Activated CD4-positive, alpha-beta T cell treated with anti-CD3 and anti-CD28 coated beads for 4 hours (primary cell): ENCODE measurements at places on chromosomes 2 and 18.

DNA sequence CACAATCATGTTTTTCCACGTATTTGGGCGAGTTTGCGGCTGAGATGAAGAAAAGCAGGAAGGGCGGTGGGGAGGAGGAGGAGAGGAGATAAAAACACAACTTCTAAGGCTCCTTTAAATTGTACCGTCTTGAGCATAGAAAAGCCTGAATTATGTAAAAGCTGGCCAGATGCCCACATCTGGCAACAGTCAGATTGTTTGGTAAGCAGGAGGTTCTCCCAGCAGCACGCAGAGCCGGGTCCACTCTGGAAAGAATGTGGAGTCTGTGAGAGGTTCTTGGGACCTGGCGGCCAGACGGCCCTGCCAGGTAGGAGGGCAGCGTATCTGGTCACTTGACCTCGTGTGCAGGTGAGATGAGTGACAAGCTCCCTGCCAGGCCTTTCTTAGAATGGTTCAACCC, 215.3 kb upstream of the APCDD1 start:
- no peak for DNase-seq

GRCh38 chr2:71372042-71372441, 40.5 kb downstream of the ZNF638 start:
- DNase-seq: no peak

DNA sequence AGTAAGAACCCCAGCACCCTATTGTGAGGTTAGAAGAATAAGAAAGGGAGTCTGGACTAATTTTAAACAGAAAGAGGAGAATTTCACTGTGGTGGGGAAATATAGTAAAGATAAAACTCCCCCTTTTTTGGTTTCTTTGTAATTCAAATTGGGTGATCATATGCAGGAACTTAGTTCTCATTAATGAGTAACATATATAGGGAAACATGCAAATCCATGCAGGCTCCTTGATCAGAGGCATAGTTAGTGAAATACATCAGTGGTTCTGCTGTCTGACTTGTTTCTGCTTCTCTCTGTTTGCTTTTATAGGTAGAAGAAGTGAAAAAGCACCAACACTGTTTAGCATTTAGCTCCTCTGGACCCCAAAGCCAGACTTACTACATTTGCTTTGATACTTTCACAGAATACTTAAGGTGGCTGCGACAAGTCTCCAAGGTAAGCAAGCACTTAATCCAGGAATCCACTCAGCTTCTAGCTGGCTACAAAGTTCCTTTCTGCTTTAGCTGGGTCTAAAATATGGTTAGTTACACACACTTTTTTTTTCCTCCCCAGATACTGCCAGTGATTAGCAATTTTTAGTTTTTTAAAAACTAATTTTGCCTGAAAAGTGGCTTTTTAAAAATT, 123.2 kb downstream of the PHLPP1 start:
- DNase-seq: no peak

- DNase-seq: no peak
Observed at GRCh38 chr2:1360557-1361250, 52.6 kb upstream of the TPO start.

- DNase-seq: no peak
Observed at GRCh38 chr18:47632970-47633635, 297.4 kb downstream of the SMAD2 start.

- no peak for DNase-seq
Observed at GRCh38 chr2:180010701-180011100, 3.6 kb upstream of the CWC22 start.

- DNase-seq: no peak
Observed at GRCh38 chr2:191262436-191262835, 17.2 kb downstream of the MYO1B start.

- no peak for DNase-seq
Observed at GRCh38 chr2:61814539-61815160, 39.2 kb downstream of the FAM161A start.

GRCh38 chr2:64018701-64019082, 536 bp downstream of the VPS54 start:
- peak; percentile 29 for DNase-seq

DNA sequence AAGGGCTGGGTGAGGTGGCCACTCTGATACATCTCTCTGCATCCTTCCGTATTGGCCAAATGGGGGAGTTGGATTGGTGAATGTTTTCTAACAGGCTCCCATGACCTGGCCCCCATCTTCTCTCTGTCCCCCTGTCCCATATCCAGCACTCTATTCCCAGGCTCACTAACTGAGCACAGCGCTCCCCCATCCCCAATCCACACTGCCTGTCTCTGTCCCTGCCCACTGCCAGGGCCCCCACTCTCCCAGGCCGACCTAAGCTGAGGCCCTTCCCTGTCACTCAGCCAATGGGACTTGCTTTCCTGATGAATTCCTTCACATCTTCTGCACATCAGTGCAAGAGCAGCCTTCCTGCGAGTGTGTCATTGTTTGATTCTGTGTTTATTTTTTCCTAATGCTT, 216.8 kb upstream of the MYT1L start:
- no peak for DNase-seq

GRCh38 chr2:160408959-160409291, 84.7 kb downstream of the RBMS1 start:
- DNase-seq: no peak

GRCh38 chr2:135528006-135528405, 3.0 kb downstream of the ZRANB3 start:
- no peak for DNase-seq

- DNase-seq: no peak
Observed at GRCh38 chr2:3522961-3523421, 3.7 kb upstream of the ADI1 start.

DNA sequence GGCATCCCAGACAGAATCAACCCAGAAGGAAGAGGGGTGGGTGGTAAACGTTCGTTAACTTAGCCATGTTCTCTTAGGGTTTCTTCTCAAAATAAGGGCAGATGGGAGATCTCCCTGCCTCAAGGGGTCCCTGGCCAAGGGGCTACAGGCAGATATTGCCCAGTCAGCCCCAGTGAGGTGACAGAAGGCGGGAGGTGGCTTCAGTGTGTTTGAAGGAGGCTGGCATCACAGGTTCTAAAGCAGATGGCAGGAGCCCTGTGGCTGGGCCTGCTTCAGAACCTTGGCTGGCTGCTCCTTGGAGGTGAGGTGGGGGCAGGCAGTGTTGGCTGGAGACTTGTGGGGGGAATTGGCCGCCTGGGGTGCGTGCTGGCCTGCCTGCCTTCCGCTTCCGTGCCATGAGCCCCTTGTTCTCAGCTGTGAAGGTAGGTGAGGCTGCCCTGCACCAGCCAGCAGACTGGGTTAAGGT, 23.5 kb downstream of the HPCAL1 start:
- no peak for DNase-seq

DNA sequence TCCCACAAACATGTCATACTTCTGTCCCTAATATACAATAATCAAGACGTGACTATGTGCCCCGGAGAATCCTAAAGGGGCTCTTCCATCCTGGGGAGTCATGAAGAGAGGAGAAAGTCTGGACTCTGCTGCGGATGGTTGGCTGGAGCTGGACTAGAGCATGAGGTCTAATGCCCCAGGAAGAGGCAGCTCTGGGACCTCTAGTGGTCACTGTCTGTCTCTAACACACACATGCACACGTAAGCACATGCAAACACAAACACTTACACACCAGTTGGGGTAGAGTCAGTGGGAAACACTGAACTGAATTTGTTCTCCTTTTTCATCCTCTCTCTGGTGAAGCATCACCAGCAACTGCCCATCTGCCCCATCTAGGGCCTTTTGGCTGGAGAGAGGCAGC, 271.6 kb downstream of the TDRD15 start:
- no peak for DNase-seq

DNA sequence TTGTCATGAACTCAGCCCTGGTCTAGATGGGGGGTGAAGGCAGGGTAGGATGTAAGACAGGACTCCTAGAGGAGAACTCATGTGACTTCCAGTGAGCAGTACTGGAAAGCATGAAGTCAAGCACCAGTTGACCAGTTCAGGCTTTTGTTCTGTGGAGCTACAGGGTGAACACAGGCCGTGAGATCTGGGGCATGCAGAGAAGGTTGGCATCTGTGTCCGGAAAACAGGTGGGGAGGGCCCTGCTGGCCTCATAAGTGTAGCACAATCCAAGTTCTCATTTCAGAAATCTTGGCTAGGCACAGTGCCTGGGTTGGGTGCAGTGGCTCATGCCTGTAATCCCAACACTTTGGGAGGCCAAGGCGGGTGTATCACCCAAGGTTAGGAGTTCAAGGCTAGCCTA, 50.9 kb upstream of the SPATS2L start:
- no peak for DNase-seq

DNA sequence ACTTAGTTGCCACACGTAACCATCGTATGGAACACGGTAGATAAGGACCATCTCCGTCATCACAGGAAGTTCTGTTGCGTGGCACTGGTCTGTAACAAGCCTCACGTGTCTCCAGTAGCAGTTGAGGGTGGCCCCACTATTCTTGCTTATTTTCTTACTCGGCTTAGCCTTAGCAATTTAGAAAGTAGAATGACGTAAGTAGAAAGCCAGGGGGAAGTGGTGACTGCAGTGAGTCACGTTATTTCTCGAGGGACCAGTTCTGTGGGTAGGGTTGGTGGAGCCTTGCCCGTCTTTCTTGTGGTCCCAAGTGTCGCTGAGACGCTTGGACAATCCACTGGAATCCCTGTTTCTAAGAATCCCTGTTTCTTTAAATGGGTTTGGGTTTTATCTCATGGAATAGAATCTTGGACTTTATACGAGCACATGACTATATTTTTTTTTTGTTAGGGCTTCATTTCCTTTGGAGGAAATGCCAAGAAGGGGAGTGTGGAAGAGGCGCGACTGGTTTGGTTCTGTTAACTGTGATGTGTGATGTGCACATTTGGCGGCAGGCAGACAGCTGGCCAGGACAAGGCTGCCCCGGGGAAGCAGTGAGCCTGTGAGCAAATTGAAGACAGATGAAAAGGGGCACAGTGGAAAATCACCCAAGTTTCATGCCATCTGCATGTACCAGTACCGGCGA, 96.2 kb downstream of the CABLES1 start:
- peak; percentile 60 for DNase-seq

- no peak for DNase-seq
Observed at GRCh38 chr2:240429341-240429871, 6.1 kb upstream of the GPC1 start.

- DNase-seq: no peak
Observed at GRCh38 chr2:144606466-144607095, 86.7 kb upstream of the ZEB2 start.

DNA sequence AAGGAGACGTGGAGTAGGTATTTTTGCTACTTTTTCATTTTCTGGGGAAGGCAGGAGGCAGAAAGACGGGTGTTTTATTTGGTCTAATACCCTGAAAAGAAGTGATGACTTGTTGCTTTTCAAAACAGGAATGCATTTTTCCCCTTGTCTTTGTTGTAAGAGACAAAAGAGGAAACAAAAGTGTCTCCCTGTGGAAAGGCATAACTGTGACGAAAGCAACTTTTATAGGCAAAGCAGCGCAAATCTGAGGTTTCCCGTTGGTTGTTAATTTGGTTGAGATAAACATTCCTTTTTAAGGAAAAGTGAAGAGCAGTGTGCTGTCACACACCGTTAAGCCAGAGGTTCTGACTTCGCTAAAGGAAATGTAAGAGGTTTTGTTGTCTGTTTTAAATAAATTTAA, 3.4 kb downstream of the FZD7 start:
- DNase-seq: no peak

DNA sequence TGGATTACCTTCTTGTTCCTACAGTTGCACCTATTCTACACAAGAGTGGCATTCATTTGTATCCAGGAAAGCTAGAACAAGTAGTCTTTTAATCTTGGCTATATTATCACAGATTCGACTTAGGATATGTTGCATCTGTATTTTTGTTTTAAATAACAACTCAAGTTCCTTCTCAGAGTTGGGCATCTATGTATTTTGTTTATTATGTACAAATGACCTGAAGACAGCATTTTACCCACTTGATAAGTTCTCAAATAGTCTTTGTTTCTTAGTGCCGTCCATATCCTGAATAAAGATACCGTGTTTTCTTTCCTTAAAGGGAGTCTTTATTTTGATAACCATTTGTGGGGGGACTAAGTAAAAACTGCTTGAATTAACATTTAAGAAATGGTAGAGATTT, 2.9 kb downstream of the ITPRID2 start:
- no peak for DNase-seq

- DNase-seq: no peak
Observed at GRCh38 chr2:132664096-132664495, 5.9 kb downstream of the LYPD1 start.

DNA sequence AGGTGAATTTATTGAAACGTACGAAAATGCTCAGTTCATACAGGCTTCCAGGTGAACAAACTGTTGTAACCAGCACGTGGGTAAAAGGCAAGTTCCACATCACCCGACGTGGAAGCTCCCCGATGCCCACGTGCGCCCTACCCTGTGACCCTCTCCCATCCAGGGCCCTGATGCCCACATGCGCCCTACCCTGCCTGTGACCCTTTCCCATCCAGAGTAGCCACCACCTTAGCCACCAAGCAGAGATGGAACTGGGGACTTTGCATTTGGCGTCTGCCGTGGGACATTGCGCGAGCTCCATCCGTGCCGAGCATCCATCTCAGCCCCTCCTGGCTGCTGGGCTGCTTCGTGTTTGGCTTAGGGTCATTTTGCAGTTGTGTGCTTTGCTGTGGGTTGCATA, 37.5 kb downstream of the ANO7 start:
- DNase-seq: no peak

- no peak for DNase-seq
Observed at GRCh38 chr2:47654790-47655562, 128.0 kb upstream of the MSH6 start.

- DNase-seq: no peak
Observed at GRCh38 chr2:582792-583528, 94.2 kb downstream of the TMEM18 start.

GRCh38 chr2:97654309-97654708, 8.4 kb downstream of the COX5B start:
- no peak for DNase-seq

- no peak for DNase-seq
Observed at GRCh38 chr2:81495556-81495955, 1191.0 kb upstream of the LRRTM1 start.

- DNase-seq: no peak
Observed at GRCh38 chr18:8996771-8997432, 105.6 kb upstream of the NDUFV2 start.

DNA sequence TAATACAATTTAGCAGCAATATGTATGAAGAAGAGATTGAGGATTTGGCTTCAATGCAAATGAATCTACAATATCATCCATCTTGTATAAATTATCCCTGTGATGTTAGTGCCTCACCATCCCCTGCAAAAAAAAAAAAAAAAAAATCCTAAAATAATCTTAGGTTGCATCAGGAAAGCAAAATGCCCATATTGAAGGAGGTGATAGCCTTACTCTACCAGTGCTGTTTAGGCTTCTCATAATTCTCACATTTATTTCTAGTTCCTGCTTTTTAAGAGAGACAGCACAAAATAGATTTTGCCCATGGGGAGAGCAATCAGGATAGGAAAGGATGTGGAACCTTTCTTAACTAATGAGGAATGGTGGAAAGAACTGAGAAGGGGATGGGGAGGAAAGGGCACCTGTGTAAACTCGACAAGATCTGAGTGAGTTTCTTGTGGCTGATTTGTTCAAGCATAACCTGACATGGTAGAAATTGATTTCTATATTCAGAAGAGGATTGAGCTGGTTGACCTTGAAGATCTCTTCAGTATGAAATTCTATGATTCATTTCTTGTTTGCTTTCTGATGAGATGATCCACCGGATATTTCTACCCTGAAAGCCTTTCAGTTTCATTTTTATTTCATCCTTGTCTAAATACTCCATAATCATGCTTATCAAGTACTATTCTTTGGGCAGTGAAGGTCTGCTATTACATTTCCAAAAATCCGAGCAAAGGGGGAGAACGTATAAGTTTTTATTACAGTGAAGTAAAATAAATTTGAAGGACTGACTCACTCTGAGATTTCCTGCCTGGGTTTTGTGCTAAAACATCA, 391.2 kb downstream of the PTPRM start:
- no peak for DNase-seq
